ENCODE measurements at places on chromosomes 2 and 18. TPM values are rescaled to one million over a fixed set of nuclear protein-coding genes. Genes with fewer than 3 reads are reported as not detected.

- DNase-seq: no peak
Measured at GRCh38 chr18:56315363-56315762, 323.0 kb downstream of the TXNL1 start.

- no peak for DNase-seq
Measured at GRCh38 chr2:147231607-147232006, 613.2 kb upstream of the ACVR2A start.

GRCh38 chr2:50838316-50838715 is 193.6 kb downstream of the NRXN1 start:
- DNase-seq: no peak

DNA sequence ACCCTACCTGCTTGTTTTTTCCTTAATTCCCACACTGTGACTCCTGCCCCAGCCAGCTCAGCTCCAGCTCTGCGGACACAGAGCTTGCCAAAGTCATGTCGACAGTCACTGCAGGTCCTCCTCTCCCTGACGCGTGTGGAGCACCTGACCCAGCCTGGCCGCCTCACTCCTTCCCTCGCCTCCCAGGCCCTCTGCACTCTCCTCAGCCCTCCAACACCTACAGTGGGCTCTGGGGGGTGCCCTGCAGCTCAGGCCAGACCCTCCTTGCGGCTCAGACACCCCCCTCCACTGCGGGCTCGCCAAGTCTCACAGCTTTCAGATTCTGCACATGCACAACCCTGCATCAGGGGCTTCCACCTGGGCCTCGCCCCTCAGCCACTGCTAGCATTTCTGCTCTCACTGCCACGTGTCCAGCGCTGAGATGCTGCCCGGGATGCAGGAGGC is 68.3 kb downstream of the NDUFA10 start:
- DNase-seq: no peak

- no peak for DNase-seq
Measured at GRCh38 chr18:22939649-22940048, 6.5 kb downstream of the RBBP8 start.

GRCh38 chr2:205759257-205759656 is 77.0 kb downstream of the NRP2 start:
- DNase-seq: no peak

DNA sequence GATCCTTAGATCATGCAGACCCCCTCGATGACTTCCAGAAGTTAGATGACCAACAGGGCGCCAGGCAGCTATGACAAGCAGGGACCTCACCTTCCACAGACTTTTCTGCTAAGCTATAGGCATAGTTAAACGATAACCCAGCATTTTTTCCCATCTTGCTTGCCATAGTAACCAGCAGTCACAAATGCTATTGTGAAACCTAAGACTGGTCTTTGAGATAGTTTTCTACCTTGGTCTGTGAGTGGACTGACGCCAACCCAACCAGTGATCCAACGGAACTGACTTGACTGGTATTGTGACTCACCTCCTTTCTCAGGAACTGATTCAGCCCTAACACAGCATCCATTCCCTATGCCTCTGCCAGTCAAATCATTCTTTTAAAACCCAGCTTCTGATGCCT is 361.2 kb downstream of the LRRTM4 start:
- no peak for DNase-seq

The TCF7L1 gene
- total RNA-seq: 83.8 TPM

The IL36A gene
- not detected for total RNA-seq
